ENCODE measurements at places on chromosomes 3 and 15. TPM values are rescaled to one million over a fixed set of nuclear protein-coding genes. Genes with fewer than 3 reads are reported as not detected.

DNA sequence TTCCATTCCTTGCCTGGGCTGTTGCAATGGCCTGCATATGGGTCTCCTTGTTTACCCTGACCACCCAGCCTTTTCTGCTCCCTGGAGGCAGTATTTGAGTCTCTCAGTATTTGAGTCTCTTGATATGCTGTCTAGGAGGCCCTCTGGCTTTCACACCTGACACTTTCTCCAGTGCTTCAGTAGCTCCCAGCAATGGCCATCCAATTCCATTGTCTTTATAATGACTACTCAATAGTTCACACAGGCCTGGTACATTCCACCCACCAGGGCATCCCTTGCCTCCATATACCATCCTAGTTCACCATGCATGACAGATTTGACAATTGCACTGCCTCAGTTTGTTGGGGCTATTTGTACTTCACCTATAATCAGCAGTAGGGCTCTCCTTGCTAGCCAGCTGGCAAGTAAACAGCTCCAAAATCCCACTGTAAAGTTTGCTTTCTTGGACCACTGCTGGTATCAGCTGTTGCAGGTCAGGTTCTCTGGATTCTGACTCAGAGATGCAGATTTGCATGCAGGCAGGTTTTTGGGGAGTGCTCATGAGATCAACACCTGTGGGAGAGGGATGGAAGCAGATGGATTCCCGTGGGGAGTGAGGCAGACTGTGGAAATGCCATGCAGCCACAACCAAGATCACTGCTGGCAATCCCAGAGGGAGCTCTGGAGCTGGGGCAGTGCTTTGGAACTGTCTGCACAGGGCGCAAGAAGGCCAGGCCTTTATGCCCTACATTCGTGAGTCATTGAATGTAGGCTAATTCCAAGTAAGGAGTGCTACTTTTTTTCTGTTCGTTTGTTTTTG, 19.1 kb upstream of the XIRP1 start:
- no peak for DNase-seq

DNA sequence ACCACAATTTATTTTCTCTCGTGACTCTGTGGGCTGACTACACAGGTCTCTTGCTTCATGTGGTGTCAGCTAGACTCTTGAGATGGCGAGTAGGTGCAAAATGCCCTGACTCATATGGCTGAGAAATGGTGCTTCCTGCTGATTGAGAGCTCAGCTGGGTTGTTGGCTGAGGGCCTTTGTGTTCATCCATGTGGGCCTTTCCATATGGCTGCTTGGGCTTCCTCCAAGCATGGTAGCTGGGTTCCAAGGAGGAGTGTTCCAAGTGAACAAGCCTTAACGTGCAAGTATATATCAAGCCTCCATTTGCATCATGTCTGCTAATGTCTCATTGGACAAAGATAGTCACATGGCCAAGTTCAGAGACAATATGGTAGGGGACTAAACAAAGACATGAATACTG, 164.0 kb downstream of the PDCD6IP start:
- no peak for DNase-seq

DNA sequence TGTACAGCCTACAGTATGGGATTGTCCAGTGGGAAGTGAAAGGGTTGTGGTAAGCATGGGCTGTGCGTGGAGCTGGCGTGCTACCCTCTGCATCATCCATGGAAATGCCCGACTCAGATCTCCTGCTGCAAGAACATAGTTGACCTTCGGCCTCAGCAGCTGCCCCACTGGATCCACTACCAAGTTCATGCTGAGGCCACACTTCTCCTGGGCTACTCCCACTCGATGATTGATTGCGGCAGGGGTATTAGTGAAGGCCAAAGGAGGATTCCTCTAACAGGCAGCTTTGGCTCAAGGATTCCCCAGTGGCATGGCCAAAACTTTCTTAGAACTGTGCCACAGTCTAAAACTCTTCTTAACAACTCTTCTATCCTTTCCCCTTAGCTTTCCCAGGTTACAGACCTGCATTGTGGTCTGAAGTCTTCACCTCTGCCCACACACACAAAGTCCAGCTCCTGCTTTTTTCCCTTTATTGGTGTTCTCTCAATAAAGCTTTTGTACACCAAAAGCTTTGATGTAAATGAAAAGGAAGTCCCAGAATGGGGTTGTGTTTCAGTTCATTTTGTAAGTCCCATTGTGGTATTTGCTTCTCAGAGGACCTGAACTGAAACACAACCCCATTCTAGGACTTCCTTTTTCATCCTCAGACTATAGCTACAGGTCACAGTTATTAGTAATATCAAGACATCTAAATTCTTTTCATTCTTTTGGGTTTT, 4.9 kb upstream of the TBC1D5 start:
- no peak for DNase-seq

DNA sequence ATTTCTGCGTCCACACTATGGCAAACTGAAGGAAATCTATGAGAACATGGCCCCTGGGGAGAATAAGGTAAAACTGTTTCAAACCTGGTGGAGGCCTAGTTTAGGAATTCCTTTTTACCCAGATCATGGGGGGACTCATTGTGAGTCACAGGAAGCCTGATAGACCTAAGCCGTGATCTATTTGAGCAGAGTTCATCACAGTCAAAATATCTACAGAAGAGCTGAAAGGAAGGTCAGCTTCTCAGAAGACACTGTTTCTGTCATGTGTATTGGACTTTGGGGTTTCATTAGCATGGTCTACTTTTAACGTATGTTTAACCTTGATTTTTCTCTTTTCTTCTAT, 1.3 kb downstream of the PSMD2 start:
- no peak for DNase-seq

DNA sequence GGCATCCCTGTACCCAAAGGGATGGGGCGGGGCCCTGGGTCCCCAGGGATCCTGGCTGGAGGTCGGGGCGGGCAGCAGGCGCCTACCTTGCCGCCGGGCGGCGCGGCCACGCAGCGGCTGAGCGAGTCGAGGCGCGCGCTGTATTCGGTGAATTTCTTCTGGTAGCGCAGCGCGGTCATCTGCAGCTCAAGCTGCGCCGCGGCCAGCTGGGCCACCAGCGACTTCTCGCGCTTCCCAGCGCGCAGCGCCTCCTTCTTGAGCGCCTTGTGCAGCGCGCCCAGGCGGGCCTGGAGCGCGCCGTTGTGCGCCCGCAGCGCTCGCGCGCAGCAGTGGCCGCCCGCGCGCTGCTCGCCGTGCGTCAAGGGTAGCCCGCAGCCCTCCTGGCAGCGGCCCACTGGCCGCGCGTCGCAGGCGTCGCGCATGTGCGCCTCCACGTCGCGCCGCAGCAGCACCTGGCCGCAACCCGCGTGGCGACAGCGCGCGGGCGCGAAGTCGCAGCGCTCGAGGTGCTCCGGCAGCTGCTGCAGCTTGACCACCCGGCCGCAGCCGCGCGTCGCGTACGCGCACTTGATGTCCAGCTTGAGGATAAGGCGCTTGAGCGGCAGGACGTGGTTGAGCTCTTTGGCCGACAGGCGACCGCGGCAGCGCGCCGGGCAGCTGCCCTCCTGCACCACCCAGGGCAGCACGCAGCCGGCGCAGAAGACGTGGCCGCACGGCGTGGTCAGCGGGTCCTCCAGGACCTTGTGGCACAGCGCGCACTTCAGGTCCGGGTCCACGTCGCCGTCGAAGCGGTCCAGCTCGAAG, 522 bp downstream of the PDZRN3 start:
- DNase-seq = peak; percentile 71

DNA sequence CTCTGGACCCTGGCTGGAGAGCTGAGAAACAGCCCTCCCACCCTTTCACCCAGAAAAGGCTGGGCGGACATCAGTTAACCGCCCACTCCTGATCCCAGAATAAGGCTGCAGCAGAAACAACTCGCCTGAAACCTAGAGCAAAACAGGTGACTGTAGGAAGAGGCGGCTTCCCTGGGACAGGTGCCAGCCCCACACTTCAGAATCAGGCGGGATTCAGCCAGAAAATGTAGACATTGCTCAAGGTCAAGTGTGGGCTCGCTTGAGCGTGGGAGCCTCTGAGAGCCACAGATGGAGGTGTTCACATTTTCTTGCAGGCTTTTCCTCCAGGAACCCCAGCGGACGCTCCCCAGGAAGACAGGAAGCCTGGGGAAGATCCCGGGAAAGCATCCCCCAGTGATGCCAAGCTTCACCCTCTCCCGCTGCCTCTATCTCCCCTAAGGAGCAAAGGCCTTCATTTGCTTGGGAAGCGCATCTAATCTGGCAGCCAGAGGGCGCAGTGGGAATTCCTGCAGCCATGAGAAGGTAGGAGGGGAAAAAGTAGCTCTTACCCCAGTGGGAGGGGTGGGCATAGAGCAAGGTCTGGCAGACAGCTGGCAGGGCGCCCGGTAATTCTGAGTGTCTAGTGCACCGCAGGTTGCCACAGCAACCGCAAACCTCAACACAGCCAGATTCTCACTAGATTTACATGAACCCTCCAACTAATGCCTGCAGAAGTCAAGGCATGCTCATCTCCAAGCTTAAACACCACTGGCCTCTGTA, 77.7 kb downstream of the OCA2 start:
- peak; percentile 63 for DNase-seq

DNA sequence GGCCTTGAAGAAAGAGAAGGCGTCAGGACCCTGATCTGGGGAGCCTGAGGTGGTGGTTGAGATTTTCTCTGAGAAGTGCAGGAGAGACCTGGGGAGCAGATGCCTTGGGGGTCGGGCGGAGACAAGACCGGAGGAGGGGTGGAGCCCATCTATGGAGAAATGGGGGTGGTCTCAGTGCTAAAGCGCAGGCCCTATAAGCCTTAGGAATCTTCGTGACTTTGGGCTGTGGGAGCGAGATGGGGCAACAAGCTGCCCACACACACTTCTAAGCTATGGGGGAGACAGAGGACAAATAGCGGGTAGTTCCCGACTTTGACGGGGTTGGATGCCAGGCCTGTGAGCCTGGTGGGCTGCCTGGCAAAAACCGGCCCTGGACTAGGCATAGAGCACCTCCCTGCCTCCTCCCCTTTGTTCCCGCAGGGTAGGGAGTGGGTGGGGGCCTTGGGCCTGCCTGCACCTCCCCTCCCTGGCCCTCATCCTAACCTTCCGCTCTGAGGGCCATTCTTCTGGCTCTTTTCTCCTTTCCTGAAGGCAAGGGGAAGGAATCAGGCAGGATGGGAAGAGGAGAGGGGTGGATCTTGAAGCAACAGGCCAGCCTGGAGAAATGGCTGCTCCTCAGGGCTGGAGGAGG, 880 bp downstream of the NISCH start:
- DNase-seq = peak; percentile 40

DNA sequence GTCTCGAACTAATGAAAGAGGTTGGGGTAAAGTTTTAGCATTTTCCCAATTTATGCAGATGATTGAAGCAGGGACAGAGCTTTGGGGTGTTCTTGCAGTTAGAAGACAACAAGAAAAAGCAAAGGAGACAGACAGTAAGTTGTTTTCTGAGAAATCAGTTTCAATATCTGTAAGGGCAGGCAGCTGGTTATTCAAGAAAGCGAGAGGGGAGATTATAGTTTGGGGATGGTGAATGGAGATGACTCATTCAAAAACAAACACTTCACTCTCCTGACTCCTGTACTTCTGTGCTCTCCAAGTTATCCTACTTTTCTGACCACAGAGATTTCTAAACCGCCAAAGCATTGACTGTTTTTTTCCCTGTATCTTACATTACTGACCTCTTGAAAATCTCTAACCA, 352.0 kb downstream of the GAP43 start:
- DNase-seq = no peak

DNA sequence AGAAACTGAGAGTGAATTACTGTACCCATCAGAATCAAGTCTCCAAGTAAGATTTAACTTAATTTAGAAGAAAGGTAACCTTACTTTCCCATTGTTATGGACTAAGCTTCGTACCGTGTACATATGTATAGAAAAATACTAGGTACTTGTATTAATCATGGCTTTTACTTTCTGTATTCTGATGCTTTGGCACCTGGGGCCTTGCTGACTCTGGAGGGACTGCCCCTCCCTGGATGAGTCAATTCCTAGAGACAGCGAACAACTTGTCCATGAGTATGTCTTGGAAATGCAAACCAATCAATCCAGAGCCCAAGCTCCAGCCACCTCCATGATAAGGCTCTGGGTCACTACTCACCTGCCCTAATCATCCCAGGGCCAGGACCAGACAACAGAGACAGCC, 50.0 kb upstream of the DGKG start:
- no peak for DNase-seq

DNA sequence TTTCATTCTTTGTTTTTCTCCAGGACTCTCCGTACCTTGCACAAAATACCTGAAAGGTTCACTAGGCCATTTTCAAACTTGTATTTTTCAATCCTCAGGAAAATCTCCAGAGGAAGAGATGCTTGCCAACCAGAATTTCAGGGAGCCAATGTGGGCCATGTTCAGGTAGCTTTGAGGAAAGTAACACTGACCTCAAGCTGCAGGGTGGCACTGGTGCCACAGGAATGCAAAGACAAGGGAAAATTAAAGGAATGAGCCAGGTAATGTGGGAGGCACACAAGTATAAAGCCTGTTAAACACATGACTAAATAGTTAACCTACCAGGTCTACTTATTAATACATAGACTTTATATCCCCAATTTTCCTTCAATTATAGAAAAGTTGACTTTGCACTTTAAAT, 51.9 kb upstream of the GAP43 start:
- DNase-seq = no peak

DNA sequence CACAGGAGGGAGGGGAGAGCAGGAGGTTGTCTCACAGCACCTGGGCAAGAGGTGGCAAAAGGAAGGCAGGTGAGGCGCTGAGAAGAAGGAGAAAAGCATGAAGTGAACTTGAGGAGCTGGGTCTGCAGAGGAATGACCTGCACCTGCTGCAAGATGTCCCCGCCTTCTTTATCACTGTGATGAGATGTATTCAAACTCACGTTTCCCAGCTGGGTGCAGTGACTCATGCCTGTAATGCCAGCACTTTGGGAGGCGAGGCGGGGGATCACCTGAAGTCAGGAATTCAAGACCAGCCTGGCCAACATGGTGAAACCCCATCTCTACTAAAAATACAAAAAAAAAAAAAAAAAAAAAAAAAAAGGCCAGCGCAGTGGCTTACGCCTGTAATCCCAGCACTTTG, 22.2 kb upstream of the ZNF710 start:
- DNase-seq = no peak

GRCh38 chr15:55915221-55915620, 78.2 kb downstream of the NEDD4 start:
- no peak for DNase-seq

DNA sequence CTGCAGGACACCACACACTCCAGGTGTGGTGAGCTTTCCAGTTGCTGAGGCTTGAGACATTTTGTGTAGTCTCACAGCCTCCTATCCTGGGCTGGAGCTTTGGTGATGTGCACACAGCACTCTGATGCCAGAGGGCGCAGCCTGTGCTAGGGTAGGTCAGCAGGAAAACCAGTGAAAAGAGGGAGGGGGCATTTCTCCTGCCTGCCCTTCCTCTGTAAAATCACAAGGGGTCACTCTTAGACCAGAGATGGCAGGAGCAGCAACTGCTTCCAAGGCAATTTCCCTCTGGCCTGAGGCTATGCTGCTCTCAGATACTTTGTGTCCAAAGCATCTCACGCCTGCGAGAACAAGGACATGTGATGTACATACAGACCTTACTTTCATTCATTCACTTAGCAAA, 16.5 kb upstream of the MUSTN1 start:
- DNase-seq = no peak

The ZBTB20 gene
- 3.5 TPM for polyA plus RNA-seq

The TAGLN3 gene
- 3.4 TPM for polyA plus RNA-seq

The CHRNA7 gene
- polyA plus RNA-seq = 23.1 TPM

The GABRR3 gene
- polyA plus RNA-seq = not detected

The MASP1 gene
- 5.8 TPM for polyA plus RNA-seq

The FETUB gene
- polyA plus RNA-seq = not detected
